BJ (cell line): ENCODE measurements at places on chromosomes 5 and 9.

GRCh38 chr5:141355641-141356040 lies 820 bp downstream of the PCDHGA4 start:
- no peak for DNase-seq

DNA sequence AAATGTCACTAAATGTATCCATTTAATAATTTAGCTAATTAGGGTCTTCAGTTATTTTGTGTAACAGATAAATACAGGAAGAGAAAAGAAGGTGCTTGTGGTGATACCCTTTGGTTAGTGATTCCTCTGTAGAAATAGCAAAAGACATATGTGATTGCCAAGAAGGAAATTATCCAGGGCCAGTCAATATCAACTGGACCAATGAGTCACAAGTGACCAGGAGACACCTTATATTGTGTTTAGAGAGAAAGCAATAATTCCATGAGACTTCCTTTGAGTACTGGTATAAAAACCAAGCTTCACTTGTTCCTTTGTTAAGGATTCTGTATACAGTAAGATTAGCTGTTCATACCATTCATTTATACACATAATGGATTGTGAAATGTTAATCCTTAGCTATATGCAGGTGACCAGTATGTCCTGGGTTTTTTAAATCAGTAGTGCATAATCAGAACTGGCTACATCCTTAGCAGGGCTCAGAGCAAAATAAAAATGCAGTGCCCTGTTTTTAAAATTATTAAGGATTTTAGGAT lies 11.7 kb upstream of the F2R start:
- no peak for DNase-seq

GRCh38 chr5:125633523-125633922 lies 789.7 kb upstream of the GRAMD2B start:
- no peak for DNase-seq

DNA sequence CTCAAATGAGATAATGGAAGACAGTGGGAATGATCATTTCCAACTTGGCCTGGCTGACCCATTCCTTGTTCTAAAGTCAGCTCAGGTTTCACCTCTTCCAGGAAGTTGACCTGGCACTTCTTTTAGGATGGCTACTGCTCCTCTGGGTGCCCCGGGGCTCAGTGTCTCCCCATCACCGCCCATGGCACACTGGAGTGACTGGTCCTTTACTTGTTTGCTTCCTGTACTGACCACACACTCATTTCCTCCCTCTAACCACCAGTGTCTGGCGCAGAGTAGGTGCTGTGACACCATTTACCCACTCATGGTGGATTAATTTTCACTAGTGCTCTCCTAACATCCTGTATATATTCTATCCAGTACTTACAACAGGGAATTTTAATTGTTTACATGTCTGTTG lies 183.5 kb downstream of the CDK5RAP2 start:
- no peak for DNase-seq

GRCh38 chr5:91028499-91028956 lies 354.6 kb downstream of the ARRDC3 start:
- no peak for DNase-seq

DNA sequence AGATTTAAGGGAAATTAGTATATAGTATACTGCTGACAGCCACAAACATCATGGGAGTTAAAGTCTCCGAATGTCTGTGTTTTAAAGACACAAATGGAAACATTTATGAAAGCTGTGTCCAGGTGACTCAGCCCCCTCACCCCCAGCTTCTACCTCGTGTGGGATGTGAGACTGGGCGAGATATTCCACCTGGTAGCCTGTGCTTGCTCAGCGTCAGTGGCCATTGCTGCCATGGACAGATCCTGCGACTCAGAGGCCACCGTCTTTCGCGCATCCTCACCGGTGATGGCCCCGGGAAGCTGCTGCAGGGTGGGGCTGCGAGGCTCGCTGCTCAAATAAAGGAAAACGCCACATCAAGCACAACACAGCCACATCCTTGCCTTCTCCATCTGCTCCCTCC lies 31.2 kb upstream of the EXOC3 start:
- no peak for DNase-seq

- DNase-seq: no peak
Observed at GRCh38 chr9:134163371-134164196, 780 bp downstream of the RNU6ATAC start.

DNA sequence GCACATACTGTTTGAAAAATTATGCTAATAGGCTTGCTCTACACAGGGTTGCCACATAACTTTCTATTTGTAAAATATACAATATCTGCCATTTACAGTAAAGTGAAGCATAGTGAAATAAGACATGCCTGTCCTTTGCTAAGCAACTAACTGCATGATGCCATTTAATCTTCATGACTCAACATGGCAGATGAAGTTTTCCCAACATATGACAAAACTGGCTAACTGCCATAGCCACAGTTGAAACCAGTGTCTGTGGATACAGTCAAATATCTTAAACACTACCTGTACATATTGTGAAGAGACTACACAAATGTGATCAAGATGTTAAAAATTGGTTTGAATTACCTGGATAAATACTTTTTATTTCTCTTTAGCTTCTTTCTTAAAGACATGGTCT lies 3.1 kb upstream of the DMAC1 start:
- DNase-seq: no peak

- DNase-seq: no peak
Observed at GRCh38 chr9:22256381-22256780, 190.2 kb upstream of the DMRTA1 start.

- no peak for DNase-seq
Observed at GRCh38 chr5:170832241-170832640, 29.6 kb upstream of the RANBP17 start.
